ENCODE measurements at places on chromosomes 1 and 21.

DNA sequence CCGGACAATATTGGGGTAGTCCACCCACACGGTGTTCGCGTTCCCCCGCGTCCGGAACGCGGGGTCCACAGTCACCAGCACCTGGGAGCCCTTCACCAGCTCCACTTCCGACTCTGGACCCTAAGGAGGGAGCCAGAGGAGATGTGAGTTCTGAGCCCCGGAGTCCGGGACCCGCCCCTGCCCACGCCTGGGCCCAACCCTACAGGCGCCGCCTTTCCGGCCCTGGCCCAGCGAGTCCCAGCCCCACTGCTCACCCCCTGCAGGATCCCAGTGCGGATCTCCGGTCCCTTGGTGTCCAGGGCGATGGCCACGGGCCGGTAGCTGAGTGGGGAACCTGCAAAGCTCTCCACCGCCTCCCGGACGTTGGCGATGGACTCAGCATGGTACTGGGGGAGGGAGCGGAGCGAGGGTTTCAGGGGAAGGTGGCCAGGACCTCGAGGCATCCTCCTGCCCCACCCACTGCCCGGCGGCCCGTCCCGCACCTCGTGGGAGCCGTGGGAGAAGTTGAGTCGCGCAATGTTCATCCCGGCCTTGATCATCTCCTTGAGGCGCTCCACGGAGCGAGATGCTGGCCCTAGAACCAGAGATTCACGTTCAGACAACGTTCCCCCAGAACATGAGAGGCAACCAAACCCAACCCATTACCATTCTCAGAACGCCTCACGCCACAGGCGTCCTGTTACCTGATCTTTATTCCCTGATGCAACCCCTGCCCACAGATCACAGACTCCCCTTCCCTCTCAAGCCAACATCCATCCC is 5.9 kb downstream of the PKLR start:
- no peak for DNase-seq

GRCh38 chr21:44987301-44987885 is 47.6 kb downstream of the SLX9 start:
- no peak for DNase-seq

DNA sequence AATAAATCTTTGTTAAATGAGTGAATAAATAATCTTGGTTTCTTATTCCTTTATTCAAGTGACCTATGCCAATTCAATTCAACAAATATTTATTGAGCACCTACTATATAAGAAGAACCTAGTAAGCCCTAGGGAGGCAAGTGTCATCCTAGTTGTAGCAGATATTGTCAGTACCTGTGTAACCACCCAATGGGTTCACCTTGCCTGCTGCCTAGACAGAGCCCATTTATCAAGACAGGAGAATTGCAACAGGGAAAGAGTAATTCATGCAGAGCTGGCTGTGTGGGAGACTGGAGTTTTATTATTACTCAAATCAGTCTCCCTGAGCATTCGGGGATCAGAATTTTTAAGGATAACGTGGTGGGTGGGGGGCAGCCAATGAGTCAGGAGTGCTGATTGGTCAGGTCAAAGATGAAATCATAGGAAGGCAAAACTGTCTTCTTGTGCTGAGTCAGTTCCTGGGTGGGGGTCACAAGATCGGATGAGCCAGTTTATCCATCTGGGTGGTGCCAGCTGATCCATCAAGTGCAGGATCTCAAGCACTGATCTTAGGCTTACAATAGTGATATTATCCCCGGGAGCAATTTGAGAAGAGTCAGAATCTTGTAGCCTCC is 53.8 kb upstream of the KCNA3 start:
- no peak for DNase-seq

GRCh38 chr1:82090104-82090503 is 289.4 kb downstream of the ADGRL2 start:
- no peak for DNase-seq

Measured in GM04504 (cell line).